ENCODE measurements at places on chromosomes 12 and 14. TPM values are rescaled to one million over a fixed set of nuclear protein-coding genes. Genes with fewer than 3 reads are reported as not detected.
A peak's percentile ranks its signal among the peaks of the same experiment; 100 is the strongest.

The ACTR6 gene
- total RNA-seq = 28.9 TPM

The GPRC5D gene
- not detected for total RNA-seq

The TSPAN11 gene
- not detected for total RNA-seq

The IQSEC3 gene
- 1.6 TPM for total RNA-seq

The ADSS1 gene
- total RNA-seq = 7.3 TPM

DNA sequence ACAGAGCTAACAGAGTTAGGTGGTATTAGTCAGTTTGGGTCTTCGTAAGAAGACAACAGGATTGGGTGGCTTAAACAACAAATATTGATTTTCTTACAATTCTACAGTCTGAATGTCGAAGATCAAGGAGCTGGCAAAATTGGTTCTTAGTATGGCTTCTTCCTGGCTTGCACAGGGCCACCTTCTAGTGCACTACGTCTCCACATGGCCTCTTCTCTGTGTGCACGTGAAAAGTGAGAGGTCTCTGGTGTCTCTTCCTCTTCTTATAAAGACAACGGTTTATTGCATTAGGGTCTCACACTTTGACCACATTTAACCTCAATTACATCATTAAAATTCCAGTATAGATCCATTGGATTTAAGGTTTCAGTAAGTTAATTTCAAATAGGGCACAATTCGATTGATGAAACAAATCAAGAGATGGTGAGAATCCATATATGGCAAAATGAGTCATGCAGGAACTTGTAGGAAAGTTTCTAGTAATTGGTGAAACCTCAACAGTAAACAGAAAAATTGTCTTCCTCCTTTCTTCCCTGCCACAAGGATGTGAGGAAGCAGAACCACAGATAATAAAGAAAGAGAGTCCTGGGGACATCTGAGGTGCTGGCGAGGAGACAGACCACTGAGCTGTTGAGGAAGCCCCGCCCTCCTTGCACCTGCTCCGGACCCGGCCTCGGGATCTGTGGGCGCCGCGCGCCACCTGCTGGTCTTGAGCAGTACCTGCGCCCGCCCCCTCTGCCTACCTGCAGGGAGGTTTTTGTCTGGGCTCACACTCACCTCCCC lies 846.7 kb downstream of the TMEM121 start:
- DNase-seq = peak; percentile 78

DNA sequence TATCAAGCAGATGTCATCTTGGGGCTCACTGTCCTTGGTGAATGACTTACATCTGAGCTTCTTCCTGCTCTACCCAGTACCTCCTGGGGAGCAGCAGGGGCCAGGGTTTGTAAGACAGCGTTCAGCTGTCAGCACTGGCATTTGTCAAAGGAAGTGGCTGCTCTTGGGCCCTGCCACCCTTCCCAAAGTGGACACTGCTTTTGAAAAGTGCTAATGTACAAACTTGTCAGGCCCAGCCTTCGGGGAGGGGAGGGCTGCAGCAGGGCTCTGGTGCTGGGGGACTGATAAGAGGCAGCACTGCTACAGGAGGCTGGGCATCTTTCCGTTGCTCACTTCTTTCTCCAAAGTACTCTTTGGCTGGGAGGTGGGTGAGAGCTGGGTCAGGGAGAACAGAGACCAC lies 59.8 kb upstream of the RBM19 start:
- DNase-seq = no peak

DNA sequence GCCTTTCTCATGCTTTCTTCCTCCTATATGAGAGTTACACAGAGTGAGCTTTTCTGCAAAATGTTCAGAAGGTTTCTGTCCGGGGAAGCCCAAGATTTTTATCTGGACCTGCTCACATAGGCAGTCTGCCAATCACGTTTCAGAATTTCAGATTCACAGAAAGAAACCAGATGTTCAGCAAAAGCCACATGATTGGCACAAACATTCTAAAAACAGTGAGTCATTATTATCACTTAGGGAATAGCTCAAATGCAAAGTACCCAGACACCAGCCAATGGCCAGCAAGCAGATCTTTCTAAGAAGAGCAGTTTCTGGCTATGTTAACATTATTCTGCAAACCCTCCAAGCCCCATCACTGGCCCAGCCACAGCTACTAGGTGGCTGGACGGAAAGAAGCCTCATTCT lies 1558.5 kb upstream of the TMEM132C start:
- DNase-seq = no peak

DNA sequence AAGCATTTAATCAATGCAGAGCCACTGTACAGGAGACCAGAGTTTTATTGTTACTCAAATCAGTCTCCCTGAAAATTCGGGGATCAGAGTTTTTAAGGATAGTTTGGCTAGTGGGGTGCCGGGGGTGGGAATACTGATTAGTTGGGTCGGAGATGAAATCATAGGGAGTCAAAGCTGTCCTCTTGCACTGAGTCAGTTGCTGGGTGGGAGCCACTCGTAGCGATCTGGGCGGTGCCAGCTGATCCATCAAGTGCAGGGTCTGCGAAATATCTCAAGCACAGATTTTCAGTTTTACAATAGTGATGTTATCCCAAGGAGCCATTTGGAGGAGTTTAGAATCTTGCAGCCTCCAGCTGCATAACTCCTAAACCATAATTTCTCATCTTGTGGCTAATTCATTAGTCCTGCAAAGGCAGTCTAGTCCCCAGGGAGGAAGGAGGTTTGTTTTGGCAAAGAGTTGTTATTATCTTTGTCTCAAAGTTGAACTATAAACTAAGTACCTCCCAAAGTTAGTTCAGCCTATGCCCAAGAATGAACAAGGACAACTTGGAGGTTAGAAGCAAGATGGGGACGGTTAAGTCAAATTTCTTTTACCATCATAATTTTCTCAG lies 169.4 kb upstream of the PLEKHG7 start:
- DNase-seq = no peak

DNA sequence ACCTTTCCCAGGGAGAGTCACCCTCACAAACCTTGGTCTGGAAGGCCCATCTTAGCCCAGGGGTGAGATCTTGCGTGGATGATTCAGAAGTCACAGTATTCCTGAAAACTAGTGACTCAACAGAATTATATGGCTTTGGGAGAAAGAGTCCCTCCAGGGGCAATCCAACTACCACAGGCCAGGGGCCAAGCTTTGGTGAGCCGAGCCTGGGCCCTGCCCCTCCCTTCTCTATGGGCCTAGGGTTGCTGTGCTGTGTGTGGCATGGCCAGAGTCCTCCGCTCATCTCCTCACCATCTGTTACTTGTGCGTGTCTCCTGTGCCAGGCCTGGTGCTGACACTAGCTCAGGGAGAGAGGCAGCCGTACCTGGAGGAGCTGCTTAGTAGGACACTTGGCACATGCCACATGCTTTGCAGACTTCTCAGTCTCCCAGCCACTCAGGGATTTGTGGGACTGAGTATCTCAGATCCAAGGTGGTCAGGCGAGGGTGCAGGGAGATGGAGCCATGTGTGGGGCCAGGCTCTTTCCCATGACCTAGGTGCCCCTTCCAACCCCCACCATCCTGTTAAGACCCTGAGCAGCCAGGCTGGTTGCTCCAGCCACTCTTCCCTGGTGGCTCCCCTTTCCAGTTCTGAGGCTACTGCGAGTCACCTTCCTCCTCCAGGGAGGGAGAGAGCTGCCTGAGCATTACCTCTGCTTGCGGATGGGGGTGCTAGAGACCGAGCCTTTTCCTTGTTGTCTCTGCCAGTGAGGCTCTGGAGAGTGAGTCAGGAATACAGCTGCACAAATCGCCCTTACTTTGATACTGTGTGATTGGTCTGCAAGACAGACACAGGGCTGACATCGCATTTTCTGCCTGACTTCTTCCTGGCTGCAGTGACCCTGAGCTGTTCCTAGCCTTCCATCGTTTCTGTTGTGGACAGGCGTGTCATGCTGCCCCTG lies 94.1 kb downstream of the SLC25A47 start:
- DNase-seq = no peak

DNA sequence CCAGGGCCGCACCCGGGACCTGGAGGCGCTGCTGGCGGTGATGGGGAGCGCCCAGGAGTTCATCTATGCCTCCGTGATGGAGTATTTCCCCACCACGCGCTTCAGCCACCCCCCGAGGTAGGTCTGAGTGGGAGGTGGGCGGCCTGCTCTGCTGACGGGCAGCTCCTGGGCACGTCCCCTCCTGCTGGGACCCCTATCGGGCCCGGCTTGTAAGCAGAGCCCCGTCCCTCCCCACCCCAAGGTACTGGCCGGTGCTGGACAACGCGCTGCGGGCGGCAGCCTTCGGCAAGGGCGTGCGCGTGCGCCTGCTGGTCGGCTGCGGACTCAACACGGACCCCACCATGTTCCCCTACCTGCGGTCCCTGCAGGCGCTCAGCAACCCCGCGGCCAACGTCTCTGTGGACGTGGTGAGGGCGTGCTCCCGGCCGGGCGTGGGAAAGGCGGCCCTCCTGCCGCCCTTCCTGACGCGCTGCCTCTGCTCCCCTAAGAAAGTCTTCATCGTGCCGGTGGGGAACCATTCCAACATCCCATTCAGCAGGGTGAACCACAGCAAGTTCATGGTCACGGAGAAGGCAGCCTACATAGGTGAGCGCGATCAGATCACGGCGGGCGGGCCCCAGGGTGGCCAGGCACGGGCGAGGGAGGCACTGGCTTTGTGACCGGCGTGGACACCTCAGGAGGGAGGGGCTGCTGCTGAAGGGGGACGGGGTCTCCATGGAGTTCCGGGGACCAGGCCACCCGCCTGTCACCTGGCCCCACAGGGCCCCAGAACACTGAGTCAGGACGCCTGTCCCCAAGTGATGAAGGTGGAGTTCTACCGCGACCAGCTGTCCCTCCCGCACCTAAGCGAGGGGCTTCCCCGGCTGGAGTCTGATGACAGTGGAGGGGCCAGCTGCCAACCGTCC lies 7.3 kb downstream of the PLD4 start:
- no peak for DNase-seq

GRCh38 chr12:6135071-6135470 lies 10.6 kb upstream of the VWF start:
- DNase-seq = no peak

GRCh38 chr12:15227004-15227679 lies 5.9 kb upstream of the RERG start:
- DNase-seq = no peak

GRCh38 chr12:52423035-52423434 lies 11.1 kb downstream of the KRT75 start:
- DNase-seq = no peak

GRCh38 chr14:104367866-104368750 lies 211.5 kb upstream of the C14orf180 start:
- no peak for DNase-seq

DNA sequence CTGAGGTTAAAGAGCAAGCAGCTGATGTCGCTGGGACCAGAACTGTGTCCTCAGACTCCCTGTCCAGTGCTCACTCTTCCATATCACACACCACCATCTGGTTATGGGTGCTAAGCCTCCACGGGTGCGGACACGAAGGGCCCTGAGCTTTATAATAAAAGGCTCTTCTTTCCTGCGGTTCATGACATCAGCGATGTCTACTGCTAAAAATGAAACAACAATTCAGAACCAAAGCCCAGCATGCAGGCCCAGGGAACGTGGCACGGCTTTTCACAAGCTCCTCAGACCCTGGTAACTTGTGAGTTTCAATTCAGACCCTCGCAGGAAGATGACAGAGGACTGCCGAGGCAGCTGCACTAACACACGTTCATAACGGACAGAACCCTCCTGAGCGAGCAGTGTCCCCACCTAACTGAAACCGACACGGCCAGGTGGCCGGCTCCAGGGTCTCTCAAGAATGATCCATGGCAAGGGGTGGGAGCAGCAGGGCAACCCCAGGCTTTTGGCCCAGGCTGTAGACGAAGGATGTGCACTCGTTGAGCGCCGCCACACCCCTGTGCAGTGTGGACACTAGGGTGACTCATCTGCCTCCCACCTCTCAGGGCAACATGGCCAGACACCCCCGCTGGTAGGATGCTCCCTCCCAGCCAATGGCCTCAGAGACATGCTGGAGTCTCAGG lies 180.3 kb downstream of the CALM1 start:
- no peak for DNase-seq

DNA sequence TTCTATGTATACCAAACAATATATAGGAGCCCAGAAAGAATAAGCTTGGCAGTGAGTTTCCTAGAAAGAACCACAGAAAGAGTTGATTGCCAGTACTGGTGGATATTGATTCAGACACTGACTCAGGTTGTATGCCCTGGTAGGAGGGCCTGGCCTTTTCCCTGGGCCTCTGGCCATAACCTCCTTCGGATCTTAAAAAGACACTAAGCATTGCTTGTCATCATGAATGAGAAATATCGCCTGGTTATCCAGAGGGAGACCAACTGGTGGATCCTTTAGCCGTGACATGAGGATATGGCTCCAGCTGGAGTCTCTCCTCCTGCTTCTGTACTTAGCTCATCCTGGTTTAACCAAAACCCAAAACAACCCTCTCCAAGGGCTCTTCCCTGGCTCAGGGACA lies 231.5 kb downstream of the MSRB3 start:
- DNase-seq = no peak

GRCh38 chr12:109876406-109876805 lies 3.9 kb downstream of the GLTP start:
- no peak for DNase-seq

DNA sequence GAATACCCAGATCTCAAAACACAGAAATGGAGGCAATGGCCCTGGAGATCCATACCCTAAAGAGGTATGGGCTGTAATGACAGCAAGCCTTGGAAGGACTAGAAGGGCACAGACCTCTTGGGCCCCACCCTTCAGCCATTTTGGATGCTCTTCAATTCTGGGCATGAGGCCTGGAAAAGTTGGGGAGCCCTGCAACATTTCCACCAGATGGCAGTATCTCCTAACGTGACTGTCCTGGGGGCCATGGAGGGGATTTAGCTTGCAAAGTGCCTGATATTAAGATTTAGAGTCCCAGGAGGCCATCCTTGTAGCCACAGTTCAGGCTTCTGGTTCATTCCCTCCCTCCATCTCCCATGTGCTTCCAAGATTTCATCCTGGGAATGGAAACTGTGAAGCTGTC lies 30.2 kb downstream of the KCNA5 start:
- no peak for DNase-seq

DNA sequence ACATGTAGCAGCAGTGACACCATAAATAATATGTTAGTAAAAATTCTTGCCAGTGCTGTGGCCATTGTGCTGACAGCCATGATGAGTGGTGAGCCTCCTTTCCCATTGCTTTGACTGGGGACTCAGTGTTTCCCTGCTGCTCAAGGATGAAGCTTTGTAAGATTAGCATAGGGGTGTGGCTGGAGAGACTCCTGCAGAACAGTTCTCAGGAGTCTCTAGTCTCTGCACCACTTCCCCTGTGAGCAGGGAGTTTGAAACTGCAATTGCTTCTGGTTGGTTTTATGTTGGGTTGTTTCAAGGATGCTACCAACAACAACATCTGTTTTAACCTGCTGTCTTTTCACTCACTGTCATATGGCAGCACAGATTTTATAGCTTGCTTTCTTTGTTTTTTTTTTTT lies 41.4 kb downstream of the ZC3H14 start:
- DNase-seq = no peak
